Lung microvascular endothelial cell (primary cell): ENCODE measurements at places on chromosomes 4 and X. TPM values are rescaled to one million over a fixed set of nuclear protein-coding genes. Genes with fewer than 3 reads are reported as not detected.
A peak's percentile ranks its signal among the peaks of the same experiment; 100 is the strongest.

GRCh38 chr4:39698424-39699009 is 581 bp downstream of the UBE2K start:
- DNase-seq = peak; percentile 55

GRCh38 chr4:35052546-35052945 is 1191.8 kb downstream of the ARAP2 start:
- no peak for DNase-seq

DNA sequence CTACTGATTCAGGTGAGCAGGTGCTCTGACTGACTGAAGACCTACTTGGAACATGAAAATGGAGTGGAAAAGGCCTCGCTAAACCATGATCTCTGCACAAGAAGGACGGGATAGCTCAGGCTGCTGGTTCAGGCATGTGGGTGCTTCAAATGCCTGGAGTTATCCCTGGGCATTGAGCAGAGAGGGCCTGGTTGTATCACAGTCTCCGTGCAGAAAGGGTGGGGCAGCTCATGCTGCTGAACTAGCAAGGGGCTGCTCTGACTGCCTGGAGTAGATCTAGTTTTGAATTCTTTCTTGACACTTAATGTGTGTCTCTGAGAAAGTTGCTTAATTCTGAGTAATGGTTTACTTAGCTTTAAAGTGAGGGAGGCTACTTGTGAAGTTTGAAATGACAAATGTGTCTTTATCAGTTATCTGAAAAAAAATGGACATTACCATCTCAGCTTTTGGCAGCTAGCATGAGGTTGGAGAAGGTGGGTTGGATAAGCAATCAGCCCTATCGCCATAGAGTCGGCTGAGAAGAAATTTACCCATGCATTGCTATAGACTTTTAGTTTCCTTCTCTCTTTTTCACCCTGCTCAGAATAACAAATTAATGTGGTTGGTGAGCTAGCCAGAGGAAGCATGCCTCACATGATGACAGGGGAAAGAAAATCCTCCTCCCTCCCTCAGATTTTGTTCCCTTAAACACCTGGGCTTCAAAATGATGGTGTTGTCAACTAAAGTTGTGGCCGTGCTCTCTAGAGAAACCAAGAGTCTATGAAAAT is 832.4 kb downstream of the STIM2 start:
- DNase-seq = no peak

HTT-AS gene
- not detected in 2 replicates for total RNA-seq

STS gene
- 2.8 and 4.1 TPM in 2 replicates for total RNA-seq
